ENCODE measurements at places on chromosomes 2 and 18. TPM values are rescaled to one million over a fixed set of nuclear protein-coding genes. Genes with fewer than 3 reads are reported as not detected.

DNA sequence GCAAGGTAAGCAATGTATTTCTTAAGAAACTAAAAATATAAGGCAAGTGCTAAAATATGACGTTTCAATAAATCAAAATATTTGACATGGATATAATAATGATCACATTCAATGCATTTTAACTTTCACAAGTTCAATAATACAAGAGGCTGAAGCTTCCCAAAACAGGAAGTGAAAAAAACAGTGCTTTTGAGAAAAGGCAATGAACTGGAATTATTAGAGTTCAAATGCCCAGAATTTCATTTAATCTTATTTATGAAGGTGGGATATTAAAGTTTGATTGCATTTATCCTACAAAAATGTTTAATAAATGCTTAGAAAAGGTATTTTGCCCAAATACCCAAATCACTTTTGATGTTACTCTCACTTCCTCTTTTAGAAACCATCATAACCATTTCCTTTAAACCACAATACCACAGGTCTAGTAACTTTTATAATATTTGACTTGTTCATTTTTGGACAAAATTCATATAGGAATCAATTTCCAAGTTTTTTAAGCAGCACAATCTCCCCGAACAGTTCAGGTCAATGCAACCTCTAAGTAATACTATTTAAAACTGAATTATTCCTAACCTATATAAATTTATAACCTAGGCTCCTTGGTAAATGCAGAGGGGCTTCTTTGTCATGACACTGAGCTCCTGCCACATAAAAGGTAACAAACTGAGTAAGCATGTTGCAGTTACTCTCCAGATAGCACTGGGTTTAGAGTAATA is 2.1 kb downstream of the NCKAP1 start:
- DNase-seq, result no peak

DNA sequence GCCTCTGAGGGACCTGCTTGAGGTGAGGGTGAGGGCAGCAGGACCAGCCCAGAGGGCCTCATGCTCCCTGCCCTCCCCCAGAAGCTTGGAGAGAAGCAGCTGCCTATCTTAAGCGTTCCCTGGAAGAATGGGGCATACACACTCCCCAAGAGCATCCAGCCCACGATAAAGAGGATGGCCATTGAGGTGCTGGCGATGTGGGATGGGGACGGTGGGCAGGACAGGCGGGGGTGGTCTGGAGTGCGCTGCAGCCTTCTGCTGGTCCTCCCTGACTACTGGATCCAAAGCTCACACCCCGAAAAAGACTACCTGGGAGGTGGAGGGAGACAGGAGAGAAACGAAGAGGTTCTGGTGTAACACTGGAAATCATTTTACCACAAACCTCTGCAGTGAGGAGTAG is 45.6 kb downstream of the LMAN2L start:
- no peak for DNase-seq

DNA sequence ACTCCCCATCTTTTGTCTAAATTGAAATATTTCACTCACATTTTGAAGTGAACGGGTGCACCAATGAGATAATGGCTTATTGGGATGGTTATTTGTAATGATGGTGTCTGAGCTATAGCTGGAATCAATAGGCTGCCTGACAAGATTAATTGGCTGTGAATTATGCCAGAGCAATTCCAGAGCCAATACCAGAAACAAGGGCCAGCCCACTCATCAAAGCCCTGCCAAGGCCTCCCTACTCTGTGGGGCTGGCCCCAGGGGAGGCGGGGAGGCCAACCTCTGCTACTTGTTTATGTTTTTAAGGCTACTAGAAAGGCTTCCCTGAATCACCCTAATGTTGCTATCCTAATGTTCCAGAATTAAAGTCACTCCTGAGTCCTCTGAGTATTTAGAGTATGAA is 29.1 kb upstream of the NEMP2 start:
- DNase-seq, result no peak

DNA sequence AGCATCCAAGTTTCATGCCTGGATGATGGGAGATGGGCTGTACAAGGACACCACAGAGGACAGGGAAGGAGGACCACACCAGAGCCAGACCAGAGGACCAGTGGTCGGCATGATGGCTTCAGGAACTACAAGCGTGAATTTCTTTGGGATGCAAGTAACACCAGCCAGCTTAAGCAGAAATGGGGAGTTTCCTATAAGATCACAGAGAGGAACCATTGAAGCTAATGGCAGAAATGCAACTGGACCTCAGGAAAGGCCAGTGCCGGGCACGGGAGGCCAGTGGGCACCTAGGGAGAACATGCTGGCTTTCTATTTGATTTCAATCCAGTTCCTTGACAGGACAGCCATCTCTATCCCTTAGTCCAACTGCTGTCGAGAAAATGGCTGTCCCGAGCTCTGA is 145.4 kb downstream of the SH3BP4 start:
- DNase-seq, result no peak

- no peak for DNase-seq
Observed at GRCh38 chr18:60191926-60192325, 180.6 kb downstream of the MC4R start.

DNA sequence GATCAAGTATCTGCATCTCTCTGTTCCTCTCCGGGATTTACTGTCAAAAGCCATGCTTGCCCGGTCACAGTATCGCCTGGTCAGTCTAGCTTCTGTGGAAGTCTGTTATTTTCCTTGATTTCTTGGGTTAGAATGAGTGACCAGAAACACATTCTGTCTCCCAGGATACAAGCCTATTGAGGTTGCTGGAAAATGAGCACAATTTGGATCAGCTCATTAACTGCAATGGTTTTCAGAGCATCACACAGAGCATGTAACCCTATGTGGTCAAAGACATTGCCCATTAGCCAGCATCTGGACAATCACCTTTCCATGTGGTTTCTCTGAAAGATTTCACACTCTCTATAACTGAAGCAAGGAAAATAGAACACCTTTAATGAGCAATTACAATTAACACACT is 124.2 kb upstream of the FAM98A start:
- DNase-seq, result no peak

DNA sequence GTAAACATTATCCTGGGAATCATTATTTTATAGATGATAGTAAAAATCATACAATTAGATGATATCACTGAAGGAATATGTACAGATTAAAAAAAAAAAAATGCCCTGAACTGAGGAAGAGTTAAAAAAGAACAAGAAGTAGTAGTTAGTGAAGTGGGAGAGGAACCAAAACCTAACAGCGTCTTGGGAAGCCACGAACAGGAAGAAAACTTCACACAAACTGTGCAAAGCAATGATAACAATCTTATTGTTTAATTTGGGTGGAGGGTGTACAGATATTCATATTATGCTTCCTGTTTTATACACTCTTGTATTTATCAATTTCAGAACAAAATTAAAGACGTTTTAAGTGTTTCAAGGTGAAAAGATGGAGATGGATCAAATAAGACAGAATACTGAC is 3.5 kb downstream of the HEATR5B start:
- no peak for DNase-seq

DNA sequence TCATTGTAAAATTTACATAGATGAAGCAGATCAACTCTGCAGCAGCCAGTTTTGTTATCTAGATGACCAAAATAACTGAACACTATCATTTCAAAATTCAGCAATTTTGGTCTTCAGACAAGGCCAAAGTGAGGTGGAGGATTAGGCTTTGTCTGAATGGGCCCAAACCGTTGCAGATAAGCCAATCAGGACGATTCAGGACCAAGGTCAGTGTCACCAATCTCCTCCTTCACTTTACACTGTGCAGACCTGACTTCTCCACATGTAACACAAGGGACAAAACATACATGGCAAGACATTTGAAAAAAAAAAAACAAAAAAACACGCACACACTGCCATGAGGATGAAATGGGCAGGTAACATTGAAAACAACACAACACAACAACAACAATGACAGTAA is 211.2 kb downstream of the NAPG start:
- no peak for DNase-seq

- no peak for DNase-seq
Observed at GRCh38 chr2:192775459-192776262, 580.9 kb upstream of the TMEFF2 start.

GRCh38 chr2:12856934-12857601 is 140.3 kb downstream of the TRIB2 start:
- DNase-seq, result no peak

GRCh38 chr2:38376346-38377049 is 575 bp downstream of the ATL2 start:
- DNase-seq, result no peak

DNA sequence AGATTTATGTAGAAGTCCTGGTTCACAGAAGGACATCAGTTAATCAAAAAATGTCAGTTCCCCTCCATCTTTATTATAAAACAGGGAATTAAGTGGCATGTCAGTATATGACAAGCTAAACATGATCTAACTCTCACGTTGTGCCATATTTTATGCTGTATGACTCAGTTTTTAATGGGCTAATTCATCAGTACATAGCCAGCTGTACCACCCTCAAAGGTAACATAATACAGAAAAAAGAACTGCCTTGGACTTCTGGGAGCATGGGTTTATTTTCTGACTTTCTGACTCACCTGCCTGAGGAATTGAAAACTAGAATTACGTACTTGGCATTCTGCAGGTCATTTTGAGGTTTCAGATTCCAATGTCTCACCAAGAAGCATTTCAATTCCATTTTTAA is 135.7 kb downstream of the CMPK2 start:
- DNase-seq, result no peak

GRCh38 chr2:237693291-237693994 is 66.1 kb downstream of the LRRFIP1 start:
- DNase-seq, result no peak

GRCh38 chr2:40428439-40428838 is 23.5 kb downstream of the SLC8A1 start:
- no peak for DNase-seq

DNA sequence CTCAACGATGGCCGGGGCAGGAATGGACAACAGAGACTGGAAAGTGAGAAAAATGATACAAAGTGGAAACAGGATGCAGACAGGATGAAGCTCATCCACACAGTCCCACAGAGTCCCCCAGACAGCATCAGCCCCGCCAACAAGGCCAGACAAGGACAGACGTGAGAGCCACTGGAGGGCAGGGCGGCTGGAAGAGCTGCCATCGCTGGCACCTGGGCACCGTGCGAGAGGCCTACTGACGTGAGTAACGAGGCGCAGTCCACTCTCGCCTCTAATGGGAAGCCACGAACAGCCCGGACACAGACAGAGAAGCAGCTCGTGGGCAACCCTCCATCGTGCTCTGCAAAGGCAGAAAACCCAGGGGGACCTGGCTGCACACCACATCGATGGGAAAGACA is 17.1 kb downstream of the HDAC4 start:
- no peak for DNase-seq

- DNase-seq, result no peak
Observed at GRCh38 chr2:231017231-231017598, 20.1 kb upstream of the C2orf72 start.

DNA sequence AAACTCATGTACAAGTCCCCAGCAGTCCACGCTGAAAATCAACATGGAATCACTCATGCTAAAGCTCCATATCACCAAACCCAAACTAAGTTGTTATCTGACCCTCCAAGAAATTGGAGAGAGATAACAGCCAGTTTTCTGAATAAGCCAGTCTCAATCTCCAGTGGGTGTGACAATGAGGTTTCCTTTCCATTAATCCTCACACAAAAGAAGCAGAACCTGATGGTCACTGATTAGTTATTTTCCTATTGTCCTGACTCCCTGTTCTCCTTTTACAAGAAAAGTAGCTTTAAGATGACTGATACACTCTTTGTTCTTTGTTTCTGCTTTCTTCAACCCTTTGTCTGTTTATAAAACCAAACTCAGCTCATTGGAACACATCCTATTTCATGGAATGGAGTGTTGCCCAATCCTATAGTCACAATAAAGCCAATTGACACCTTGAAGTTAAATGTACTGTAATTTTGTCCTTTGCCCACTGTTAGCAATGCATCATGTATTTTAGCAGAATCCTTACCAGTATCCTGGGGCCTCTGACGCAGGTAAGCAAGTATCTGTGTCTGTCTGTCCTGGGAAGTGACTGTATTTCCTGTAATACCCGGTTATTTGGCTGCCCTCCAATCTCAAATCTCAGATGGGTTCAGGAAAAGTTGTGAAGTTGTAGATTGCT is 30.6 kb upstream of the SH3RF3 start:
- DNase-seq, result no peak

- no peak for DNase-seq
Observed at GRCh38 chr18:32469190-32469651, 1.5 kb downstream of the GAREM1 start.

DNA sequence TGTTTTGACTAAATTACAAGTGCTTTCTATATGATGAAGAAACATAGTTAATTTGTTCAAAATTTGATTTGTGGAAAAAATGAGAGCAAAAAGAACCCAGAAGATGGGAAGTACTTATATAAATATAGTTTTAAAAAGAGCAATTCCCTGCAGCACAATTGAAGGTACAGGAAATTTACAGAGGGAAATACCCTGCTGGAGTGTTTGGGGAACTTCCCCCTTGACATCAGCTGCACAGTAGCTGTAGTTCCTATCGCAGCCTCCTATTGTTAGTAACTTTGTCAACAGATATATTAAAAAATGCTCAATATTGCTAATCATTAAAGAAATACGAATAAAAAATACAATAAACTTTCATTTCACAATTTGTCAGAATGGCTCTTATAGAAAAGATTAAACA is 1118.8 kb upstream of the ZEB2 start:
- DNase-seq, result no peak

- DNase-seq, result no peak
Observed at GRCh38 chr18:2908166-2908945, 61.5 kb downstream of the EMILIN2 start.

- no peak for DNase-seq
Observed at GRCh38 chr18:59264121-59264571, 9.1 kb downstream of the RAX start.

DNA sequence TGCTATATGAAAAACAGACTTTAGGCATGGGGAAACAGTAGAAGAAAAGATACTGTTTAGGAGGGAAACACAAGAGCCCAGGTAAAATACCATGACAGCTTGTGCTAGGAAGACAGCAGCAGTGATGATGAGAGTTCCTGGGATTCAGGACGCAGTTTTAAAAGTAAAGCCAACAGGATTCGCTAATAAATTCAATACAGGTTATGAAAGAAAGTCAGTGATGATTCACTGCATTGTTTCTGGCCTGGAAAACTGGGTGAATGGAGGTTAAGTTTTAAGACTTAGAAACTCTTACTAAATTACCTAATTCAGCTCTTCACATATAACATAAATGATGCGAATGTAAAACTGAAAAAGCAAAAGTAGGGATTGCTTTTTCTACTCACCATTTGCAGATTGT is 27.9 kb upstream of the RNU4ATAC start:
- DNase-seq, result no peak

Gene CLEC4F
- not detected for total RNA-seq

Gene RAPGEF4
- 11.1 TPM for total RNA-seq

Gene SLC5A6
- 13.5 TPM for total RNA-seq

Gene CABLES1
- 4.4 TPM for total RNA-seq

Gene DCDC2C
- not detected for total RNA-seq

Gene CFC1
- total RNA-seq, result not detected

Gene MTCL1
- 7.1 TPM for total RNA-seq

Gene NAT8
- total RNA-seq, result not detected

Gene TACR1
- 3.6 TPM for total RNA-seq

Gene ICA1L
- total RNA-seq, result 8.0 TPM

Gene ATP8B1
- total RNA-seq, result 33.4 TPM
